ENCODE measurements at places on chromosomes 6 and 20. TPM values are rescaled to one million over a fixed set of nuclear protein-coding genes. Genes with fewer than 3 reads are reported as not detected.

GRCh38 chr20:2237059-2237458 is 58.7 kb upstream of the TGM3 start:
- no peaks in the 10 kb centered on the region for H3K36me3 ChIP-seq
- H3K4me1 ChIP-seq, result peaks cover 14% of the 10 kb centered on the region
- DNase-seq, result peak; percentile 31
- no peaks in the 10 kb centered on the region for H3K27me3 ChIP-seq
- H3K27ac ChIP-seq, result no peak overlapping the region

GRCh38 chr6:27478141-27478705 is 5.3 kb upstream of the ZNF184 start:
- peaks cover 14% of the 10 kb centered on the region for H3K4me1 ChIP-seq
- peaks cover 7% of the 10 kb centered on the region for H3K27me3 ChIP-seq
- no peaks in the 10 kb centered on the region for H3K36me3 ChIP-seq
- H3K4me3 ChIP-seq, result peak overlapping the region; percentile 91
- H3K27ac ChIP-seq, result no peak overlapping the region

DNA sequence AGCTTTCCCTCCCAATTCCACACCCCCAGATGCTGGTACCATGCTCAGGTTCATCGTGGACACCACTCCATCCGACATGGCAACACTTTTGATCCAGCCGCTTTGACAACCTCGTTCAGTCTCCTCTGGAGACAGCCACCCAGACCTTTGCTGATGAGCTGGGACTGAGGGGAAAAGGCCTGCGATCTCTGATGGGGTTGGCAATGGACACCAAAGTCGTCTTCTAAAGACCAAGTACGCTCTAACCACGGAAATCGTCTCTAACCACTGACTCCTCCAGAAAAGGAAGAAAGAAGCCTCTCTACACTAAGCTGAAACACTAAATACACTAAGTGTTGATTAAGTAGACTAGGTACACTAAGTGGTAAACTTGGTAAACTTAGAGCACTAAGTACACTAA is 26.1 kb upstream of the HLA-E start:
- no peak overlapping the region for H3K27ac ChIP-seq
- H3K4me1 ChIP-seq, result no peaks in the 10 kb centered on the region
- H3K4me3 ChIP-seq, result no peak overlapping the region

DNA sequence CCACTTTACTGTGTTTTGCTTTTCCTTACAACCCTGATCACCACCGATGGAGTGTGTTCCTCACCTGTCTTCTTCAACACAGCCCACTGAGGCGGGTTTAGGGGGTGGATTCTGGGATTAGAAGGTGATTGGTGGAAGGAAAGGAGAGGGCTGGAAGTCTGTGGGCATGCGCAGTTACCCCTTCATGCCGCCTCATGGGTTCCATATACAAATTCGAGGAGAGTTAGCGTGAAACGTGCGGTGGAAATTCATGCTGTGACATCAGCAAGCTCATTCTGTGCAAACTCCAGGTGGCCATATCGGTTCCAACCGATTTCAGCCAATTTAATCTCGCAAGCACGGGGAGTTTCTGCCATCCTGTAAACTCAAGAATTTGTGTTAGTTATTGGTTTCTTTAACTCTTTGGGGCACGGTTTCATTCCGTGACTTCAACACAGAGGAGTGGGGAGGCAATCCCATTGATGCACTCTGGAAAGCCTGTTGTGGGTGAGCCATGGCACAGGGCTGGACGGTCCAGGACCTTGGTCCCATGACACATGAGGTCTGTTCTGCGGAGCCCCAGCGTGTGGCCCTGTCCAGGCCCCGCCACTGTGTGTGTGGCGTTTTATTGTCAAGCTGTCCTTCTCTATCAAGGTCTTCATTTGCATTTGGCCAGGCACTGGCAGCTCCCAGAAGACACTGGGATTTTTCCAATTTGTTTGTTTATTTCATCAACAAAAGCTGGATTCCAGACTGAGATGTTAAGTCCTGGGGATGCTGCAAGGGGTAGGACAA is 482.8 kb upstream of the SULF2 start:
- H3K27me3 ChIP-seq, result no peaks in the 10 kb centered on the region
- no peaks in the 10 kb centered on the region for H3K4me1 ChIP-seq
- DNase-seq, result no peak
- no peaks in the 10 kb centered on the region for H3K36me3 ChIP-seq
- no peak overlapping the region for H3K4me3 ChIP-seq

DNA sequence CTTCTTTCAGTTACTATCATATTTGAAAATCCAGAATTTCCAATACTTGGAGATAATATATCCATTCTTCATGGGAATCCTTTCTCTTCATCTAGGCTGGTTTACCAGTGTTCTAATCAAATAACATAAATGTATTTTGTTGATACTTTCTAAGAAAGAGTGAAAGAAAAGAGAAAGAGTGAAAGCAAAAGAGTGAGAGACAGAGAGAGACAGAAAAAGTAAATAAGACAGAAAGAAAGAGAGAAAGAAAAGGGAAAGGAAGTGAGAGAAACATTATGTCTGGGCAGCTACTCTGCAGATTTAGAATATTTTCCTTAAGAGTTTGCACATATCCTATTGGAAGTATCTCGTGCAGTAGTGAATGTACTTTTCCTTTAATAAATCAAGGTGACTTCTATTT is 781.0 kb upstream of the GJE1 start:
- H3K36me3 ChIP-seq, result no peaks in the 10 kb centered on the region
- no peaks in the 10 kb centered on the region for H3K4me1 ChIP-seq

- H3K4me3 ChIP-seq, result no peak overlapping the region
- no peak for DNase-seq
- H3K27me3 ChIP-seq, result no peaks in the 10 kb centered on the region
- H3K4me1 ChIP-seq, result peaks cover 8% of the 10 kb centered on the region
Observed at GRCh38 chr6:109912118-109912517, 66.0 kb upstream of the GPR6 start.

- H3K27me3 ChIP-seq, result peaks cover 12% of the 10 kb centered on the region
- no peaks in the 10 kb centered on the region for H3K36me3 ChIP-seq
- DNase-seq, result no peak
- H3K4me3 ChIP-seq, result no peak overlapping the region
Observed at GRCh38 chr20:62651285-62652021, 9.2 kb downstream of the SLCO4A1 start.

DNA sequence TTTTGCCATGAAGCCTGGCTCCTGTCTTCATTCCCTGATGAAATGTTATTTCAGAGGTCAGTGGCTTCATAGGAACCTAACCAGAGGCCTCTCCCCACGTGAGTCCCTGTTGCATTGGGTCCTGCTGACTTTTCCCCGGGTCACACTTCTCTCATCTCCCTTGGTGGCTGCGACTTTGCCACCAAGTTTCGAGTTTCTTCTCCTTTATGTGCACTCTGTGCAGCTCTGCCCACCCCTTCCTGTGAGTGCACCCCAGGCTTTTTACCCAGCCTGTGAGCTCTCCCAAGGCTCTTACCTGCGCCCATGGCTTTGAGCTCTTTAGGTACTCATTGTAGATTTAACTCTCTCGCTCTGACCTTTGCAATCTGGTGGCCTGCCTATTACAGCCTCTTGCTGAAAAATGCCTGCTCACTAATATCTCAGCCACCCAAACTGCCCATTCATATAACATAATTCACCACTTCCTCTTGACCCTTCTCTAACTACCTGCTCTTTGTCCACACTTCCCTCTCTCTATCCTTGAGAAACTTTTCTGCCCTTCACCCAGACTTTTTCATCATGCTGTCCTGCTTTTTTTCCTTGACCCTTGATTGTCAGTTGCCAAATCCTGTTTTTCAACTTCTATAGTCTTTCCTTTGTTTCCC is 105.9 kb downstream of the SASH1 start:
- peaks cover 5% of the 10 kb centered on the region for H3K4me1 ChIP-seq
- DNase-seq, result no peak
- no peaks in the 10 kb centered on the region for H3K27me3 ChIP-seq
- H3K36me3 ChIP-seq, result no peaks in the 10 kb centered on the region
- no peak overlapping the region for H3K27ac ChIP-seq

DNA sequence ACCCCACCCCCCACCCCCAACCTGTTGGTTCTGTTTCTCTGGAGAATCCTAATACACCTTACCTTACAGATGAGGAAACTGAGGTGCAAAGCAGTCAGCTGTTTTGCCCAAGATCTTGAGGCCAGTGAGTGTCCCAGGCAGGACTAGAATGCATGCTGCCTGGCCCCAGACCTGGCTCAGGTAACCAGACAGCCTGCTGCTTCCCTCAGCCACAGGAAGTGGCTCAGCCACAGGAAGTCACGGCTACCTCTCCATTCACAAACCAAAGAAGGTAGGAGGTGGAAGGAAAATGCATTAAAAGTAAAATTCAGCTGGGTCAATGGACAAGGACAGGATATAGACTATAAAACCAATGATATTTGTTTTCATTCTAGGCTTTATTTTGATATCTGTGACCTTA is 517.6 kb downstream of the CD83 start:
- H3K4me3 ChIP-seq, result no peak overlapping the region
- H3K4me1 ChIP-seq, result peaks cover 56% of the 10 kb centered on the region
- no peak overlapping the region for H3K27ac ChIP-seq
- no peak for DNase-seq

DNA sequence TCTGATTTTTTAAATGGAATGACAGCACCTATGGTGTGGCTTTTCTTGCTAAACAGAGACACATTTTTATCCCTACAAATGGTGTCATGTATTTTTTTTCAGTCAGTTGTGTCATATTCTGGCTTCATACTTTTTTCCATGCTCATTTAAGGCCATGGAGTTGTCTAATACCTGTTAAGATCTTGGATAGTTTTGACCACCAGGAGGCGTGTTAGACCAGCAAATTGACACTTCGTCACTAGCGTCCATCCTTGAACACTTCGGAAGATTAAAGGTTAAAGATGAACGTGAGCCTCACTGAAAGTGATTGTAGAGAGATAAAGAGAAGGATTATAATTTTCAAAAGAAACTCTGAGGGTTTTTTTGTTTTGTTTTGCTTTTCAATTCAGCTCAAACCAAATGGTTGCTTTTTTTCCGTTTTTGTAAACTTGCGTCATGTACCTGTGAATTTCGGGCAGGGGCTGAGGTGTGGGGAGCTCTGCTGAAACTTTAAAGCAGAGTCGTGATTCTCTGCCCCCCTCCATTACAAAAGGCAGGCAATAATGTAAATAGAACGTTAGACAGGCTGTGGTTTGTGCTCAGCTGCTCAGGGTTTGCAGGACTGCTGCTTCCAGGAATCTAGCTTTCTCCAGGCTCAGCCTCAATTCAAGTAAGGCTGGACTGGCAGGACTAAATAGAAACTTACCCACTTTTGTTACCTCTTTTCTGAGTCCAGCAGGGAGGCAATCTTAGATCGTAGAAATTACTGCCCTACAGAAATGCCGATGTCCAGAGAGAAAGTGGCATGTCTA is 245.1 kb downstream of the FOXA2 start:
- H3K4me1 ChIP-seq, result no peaks in the 10 kb centered on the region
- peaks cover 73% of the 10 kb centered on the region for H3K27me3 ChIP-seq
- peak; percentile 87 for DNase-seq
- H3K27ac ChIP-seq, result no peak overlapping the region
- no peaks in the 10 kb centered on the region for H3K36me3 ChIP-seq

GRCh38 chr6:169539176-169539897 is 162.5 kb downstream of the WDR27 start:
- H3K27ac ChIP-seq, result no peak overlapping the region
- no peaks in the 10 kb centered on the region for H3K27me3 ChIP-seq
- H3K4me3 ChIP-seq, result no peak overlapping the region
- no peak for DNase-seq
- H3K4me1 ChIP-seq, result no peaks in the 10 kb centered on the region

GRCh38 chr6:34236131-34236442 is 586 bp upstream of the HMGA1 start:
- H3K27me3 ChIP-seq, result no peaks in the 10 kb centered on the region
- peak; percentile 65 for DNase-seq

GRCh38 chr6:137708481-137708880 is 158.6 kb upstream of the TNFAIP3 start:
- DNase-seq, result no peak
- no peaks in the 10 kb centered on the region for H3K36me3 ChIP-seq
- no peak overlapping the region for H3K27ac ChIP-seq

DNA sequence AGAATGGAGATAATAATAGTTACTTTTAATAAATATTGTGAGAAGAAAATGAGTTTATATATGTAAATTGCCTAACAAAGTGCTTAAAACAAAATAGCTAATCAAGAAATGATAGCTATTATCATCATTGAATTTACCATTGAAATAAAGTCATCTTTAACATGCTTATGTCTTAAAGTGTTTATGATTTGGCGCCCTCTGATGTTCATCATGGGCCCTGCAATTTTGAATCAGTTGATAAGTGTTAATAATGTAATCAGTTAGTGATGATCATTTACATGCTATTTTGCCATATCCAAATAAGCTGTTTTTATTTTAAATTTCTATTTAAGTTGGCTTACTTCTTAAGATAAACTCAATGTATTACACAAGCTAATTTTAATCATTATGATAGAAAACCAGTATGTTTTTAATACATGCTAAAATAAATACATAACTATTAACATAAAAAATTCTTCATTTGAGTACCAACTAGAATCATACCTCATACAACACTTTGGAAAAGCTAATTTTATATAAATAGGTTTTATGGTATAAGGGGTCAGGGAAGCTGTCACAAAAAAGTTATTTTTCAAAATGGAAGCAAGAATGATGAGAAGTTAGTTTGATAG is 39.2 kb upstream of the TPD52L1 start:
- H3K4me3 ChIP-seq, result no peak overlapping the region
- DNase-seq, result peak; percentile 43
- no peaks in the 10 kb centered on the region for H3K27me3 ChIP-seq
- H3K27ac ChIP-seq, result no peak overlapping the region
- H3K36me3 ChIP-seq, result no peaks in the 10 kb centered on the region
- H3K4me1 ChIP-seq, result no peaks in the 10 kb centered on the region

- H3K4me1 ChIP-seq, result no peaks in the 10 kb centered on the region
- no peak for DNase-seq
- H3K4me3 ChIP-seq, result no peak overlapping the region
Observed at GRCh38 chr6:4958624-4959023, 45.2 kb downstream of the RPP40 start.

DNA sequence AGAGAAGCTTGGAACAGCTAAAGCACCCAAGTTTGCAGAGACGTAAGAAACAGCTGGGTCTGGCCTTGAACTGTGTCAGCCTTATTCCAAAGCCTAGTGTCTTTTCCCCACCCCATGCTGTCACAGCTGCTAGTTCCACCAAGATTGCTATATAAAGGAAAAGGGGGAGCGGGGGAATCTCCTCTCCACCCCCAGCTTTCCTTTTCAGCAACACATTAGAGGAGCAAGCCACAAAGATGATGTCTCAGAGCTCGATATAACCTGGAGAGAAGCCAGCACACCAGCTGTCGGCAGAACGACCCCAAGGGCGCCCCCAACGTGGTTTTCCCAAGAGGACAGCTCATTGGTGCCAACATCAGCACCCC is 36.5 kb downstream of the ATP9A start:
- no peaks in the 10 kb centered on the region for H3K4me1 ChIP-seq
- no peaks in the 10 kb centered on the region for H3K36me3 ChIP-seq
- no peak for DNase-seq

Gene KCNQ5
- total RNA-seq, result 0.09 TPM

Gene RSPH4A
- 0.69 TPM for total RNA-seq

Gene ARMC2
- 3.7 TPM for total RNA-seq

Gene ZSCAN16
- 8.4 TPM for total RNA-seq

Gene SMLR1
- total RNA-seq, result not detected

Gene ADGRB3
- 1.5 TPM for total RNA-seq

Gene MACROD2
- total RNA-seq, result 11.9 TPM

Gene KIF25
- 1.2 TPM for total RNA-seq

Gene OVOL2
- 0.62 TPM for total RNA-seq
